ENCODE measurements at places on chromosomes 7 and 10.

DNA sequence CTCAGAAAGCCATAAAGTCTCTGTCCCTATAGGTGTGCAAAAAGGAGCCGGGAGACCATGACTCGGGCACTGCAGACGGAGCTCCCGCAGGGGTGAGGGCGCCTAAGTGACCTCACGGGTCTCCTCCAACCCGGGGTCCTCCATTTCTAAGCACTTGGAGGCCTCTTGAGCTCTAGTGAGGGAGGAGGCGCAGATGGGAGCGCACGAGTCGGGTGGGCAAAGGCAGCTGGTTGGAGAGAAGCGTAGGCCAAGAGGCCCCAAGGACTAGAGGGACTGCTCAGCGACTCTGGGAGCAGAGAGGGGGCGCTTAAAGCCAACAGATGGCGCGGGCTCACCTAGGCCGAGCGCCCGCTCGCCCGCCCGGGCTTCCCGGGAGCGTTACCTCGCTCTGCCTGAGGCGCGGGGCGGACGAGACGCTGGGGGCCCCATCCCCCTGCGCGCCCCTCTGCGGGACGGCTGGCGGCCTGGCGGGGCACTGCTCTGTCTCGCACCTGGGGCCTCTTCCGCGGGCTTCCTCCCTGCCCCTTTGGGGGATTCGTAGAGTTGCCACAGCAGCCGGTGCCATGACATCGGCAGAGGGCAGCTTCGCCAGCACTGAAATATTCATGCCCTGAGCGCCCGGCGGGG, 523 bp upstream of the CDH23 start:
- no peak for DNase-seq

GRCh38 chr7:116222501-116222900, 12.2 kb downstream of the TES start:
- no peak for DNase-seq

GRCh38 chr10:71216751-71217265, 4.4 kb downstream of the UNC5B start:
- no peak for DNase-seq

GRCh38 chr10:95384011-95384704, 93.4 kb upstream of the PDLIM1 start:
- DNase-seq = no peak

DNA sequence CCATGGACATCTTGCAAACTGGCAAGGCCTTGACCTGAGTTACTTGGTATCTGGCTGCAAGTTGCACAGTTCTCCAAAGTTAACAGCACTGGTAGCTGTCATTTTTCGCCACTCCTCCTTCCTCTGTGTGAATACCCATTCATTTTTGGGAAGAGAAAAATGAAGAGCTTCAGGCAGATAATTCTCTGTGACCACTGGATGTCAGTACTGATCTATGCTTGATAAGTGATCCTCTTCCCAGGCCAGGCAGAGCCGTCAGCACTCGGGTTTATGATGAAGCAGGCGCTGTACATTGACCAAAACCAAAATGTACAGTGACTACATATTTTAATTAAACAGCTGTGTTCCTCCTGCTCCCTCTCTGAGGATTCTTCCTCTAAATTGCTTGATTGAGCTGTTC, 55.9 kb upstream of the PDZD8 start:
- no peak for DNase-seq

- no peak for DNase-seq
These were observed 3.9 kb upstream of the DNMBP start for GRCh38 chr10:100013621-100014020.

GRCh38 chr10:21513405-21513788, 12.1 kb downstream of the SKIDA1 start:
- no peak for DNase-seq

- DNase-seq = no peak
These were observed 42.1 kb upstream of the IKZF1 start for GRCh38 chr7:50262446-50262845.

Data from T-helper 17 cell (primary cell).